ENCODE measurements at places on chromosomes 2 and 18.

GRCh38 chr18:62556397-62556796 is 33.6 kb downstream of the ZCCHC2 start:
- DNase-seq: no peak

DNA sequence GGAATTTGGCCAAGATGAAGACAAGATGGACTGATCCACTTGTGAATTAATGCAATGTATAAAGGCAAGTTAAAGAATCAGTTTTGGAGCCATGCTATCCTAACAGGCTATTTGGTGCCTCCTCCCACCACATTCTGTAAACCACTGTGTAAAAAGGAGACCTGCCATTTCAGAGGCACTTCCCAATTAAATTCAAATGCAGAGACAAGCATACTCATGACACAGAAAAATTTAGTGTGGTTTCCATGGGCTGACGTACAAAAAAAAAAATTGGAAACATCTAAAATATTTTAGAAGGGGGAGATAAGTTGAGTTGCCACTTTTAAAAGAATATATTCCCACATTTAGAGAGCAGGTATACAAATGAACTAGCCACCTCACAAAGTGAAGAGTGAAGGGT is 112.1 kb downstream of the TCF4 start:
- no peak for DNase-seq

DNA sequence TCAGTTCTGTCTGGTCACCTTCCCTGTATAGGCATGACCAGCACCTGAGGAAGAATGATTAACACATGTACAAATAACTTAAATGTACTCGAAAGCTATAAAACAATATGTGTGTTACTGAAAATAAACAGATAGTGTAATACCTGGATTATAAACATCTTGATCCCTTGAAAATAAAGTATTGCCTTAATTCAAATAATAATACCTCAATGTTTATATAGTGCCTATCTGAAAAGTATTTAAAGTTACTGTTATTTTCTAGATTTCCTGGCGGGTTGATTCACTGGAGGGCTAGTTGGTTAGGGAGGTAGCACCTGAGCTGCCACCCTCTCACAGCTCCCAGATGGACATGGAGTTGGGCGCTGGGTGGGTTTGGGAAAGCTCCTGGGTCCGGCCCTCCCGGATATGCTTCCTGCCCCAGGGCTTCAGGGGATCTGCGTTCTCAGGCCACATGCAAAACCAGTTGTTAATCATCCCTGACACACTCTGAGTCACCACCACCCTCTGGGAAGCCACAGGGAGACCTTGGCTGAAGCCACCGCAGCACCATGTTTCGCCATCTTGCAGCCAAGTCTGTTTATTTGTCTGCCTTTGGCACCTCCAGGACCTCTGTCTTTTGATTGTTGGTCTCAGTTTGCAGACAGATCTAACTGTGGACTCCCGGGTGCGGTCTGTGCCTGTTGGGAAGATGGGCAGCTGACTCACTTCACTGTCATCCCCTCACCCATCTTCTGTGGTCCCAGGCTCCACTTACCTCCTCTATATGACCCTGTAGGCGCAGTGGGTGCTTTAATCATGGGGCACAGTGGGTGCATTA is 35.3 kb downstream of the RAB31 start:
- DNase-seq: no peak

- no peak for DNase-seq
Observed at GRCh38 chr18:62245699-62246098, 58.6 kb downstream of the RELCH start.

- no peak for DNase-seq
Observed at GRCh38 chr2:1891147-1891546, 146.8 kb upstream of the PXDN start.

DNA sequence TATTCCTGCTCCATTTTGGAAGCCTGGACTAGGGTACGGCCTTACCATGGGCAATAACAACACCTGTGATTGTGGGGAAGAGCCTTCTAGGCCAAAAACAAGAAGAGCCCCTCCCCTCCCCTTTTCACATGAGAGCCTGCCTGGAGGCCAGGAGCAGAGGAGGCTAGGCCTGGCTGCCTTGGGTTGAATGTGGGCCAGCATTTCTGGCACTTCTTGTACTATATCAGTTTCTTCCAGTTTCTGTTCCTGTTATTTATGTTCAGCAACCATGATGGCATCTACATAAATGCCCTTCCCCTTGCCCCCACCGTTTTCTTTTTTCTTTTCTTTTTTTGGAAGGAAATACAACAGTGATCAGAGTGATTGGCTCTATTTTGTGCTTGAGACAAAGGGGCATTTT is 58.4 kb downstream of the KCTD18 start:
- no peak for DNase-seq

GRCh38 chr2:240898731-240899467 is 2.9 kb upstream of the MAB21L4 start:
- DNase-seq: no peak

GRCh38 chr2:109124982-109125592 is 3.9 kb upstream of the SH3RF3 start:
- DNase-seq: no peak

DNA sequence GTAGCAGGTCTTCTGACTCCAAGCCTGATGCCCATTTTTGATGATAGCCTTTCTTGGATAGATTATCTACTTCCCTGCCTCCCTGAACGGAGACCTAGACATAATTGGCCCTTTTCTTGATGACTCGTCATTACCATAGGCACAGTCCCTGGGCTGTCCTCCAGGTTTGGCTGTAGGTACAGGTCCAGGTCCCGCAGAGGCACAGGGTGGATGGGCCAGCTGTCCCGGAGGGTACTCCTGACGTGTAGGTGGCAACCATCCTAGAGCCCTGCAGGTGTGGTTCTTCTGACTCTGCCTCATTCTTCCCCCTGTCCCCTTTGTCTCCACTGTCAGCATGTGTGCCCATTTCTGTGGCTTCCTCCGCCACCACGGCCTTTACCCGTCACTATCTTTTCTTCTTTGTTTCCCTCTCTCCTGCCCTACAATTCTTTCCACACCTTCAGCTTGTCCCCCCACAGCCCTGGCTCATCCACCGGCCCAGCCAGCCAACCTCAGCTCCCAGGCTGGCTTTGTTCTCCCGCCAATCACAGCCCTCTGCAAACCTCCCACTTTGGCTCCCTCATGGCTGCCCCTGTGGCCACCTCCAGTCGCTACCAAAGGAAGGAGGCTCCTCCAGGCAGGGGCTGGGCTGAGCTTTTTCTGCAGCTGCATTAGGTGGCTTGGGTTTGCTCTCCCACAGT is 102.8 kb downstream of the SMAD7 start:
- DNase-seq: no peak

- peak; percentile 98 for DNase-seq
Observed at GRCh38 chr18:11857177-11857887, 6.1 kb downstream of the CHMP1B start.

DNA sequence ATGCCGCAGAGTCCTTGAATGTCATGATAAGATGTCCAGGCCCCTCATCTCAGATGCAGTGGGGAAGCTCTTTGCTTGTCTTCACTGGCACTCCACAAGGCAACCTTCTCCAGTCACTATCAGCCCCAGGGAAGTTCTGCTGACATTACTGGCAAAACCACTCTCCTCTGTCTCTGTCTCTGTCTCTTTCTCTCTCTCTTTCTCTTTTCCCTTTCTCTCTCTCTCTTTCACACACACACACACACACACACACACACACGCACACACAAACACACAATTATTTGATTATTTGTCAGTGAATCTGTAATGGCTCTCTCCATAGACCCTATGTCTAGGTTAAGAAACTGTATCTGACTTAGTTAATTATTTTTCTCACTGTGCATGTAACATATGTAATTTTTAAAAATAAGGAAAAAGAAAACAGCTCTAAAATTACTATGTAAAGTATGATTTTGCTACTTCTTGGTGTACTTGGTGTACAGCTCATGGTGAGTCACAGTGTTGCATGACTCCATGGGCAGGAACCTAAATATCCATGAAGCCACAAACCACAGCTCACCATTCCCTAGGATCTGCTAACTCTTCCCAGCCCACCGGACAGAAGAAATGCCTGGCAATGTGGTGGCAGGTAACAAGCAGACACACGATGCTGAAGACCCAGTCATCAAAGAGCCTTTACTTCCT is 594.9 kb upstream of the ID2 start:
- DNase-seq: no peak

DNA sequence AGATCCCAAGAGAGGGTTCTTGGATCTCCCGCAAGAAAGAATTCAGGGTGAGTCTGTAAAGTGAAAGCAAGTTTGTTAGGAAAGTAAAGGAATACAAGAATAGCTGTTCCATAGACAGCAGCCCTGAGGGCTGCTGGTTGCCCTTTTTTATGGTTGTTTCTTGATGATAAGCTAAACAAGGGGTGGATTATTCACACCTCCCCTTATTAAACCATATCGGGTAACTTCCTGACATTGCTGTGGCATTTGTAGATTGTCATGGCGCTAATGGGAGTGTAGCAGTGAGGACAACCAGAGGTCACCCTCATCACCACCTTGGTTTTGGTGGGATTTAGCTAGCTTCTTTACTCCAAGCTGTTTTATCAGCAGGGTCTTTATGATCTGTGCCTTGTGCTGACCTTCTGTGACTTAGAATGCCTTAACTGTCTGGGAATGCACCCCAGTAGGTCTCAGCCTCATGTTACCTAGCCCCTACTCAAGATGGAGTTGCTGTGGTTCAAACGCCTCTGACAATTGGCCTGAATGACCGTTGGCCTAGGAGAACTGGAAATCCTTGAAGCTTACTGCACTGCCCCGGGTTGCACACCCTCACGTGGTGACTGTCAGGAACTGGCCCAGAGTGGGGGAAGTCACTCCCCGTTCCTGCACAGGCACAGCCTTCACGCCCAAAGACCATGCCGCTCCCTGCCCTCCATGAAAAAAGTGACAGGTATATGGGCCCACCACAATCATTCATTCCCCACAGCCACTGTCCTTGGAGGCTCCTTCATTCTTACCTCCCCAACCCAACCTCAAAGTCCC is 136.9 kb downstream of the SEPTIN10 start:
- no peak for DNase-seq

DNA sequence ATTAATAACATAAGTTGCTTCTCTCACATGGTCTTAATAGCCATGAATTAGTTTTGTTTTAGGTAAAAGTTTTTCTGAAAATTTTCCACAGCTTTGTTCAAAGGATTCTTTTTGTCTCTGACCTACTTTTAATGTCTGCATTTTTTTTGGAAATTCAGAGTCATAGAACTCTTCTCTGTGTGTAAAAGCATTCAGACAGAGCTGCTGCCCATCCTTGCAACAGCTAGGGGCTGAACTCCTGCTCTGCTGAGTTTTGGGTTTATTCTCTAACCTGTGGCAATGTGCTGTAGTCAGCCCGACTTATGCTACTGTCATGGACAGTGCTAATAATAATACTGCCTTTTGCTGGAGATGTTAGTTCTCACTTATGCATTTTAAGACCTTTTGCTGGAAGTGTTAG is 44.1 kb downstream of the RALBP1 start:
- no peak for DNase-seq
